NCI-H1417 treated with DMSO at 0.1 percent for 48 hours (cell line): ENCODE measurements at places on chromosomes 16 and 17.

- DNase-seq: no peak
Observed at GRCh38 chr16:86391984-86392383, 118.3 kb upstream of the FOXF1 start.

DNA sequence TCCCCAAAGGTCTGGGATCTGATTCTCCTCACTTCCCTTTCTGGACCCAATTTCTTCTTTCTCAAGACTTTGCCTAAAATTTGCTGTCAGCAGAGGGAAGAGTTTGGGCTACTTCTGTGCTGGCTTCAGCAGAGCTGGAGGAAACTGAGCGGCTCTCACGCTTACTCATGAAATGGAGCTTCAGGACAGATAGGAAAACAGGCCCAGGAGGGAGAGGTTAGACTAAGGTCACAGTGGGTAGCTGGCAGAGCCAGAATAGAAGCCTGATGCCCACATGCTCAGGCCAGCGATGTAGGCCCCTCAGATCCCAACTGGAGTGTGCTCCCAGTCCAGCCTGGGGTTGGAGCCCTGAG is 593 bp downstream of the SLC38A7 start:
- DNase-seq: no peak

DNA sequence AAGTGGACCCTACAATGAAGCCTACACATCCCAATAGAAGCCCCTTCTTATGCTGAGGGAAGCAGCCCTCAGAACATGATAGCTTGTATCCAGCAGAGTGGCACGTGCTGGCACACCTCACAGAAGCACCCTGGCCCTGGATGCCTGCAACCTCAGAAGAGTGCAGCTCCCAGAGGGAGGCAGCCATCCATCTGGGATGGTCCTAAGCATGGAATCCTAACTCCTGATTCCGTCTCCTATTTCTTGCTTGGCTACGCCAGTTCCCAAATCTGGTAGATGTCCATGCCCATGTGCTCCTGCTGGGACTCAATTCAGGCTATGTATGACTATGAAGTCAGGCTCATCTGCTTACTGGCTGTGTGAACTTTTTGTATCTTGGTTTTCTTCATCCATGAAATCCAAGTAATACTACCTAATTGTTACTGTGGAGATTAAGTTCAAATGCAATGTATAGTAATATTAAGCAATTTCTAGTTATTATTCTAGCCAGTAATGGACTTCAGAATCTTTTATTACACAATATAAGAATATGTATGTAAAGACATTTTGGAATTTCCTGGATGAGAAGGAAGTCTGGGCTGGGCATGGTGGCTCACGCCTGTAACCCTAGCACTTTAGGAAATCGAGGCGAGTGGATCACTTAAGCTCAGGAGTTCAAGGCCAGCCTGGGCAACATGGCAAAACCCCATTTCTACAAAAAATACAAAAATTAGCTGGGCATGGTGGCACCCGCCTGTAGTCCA is 32.4 kb downstream of the SIAH1 start:
- no peak for DNase-seq

DNA sequence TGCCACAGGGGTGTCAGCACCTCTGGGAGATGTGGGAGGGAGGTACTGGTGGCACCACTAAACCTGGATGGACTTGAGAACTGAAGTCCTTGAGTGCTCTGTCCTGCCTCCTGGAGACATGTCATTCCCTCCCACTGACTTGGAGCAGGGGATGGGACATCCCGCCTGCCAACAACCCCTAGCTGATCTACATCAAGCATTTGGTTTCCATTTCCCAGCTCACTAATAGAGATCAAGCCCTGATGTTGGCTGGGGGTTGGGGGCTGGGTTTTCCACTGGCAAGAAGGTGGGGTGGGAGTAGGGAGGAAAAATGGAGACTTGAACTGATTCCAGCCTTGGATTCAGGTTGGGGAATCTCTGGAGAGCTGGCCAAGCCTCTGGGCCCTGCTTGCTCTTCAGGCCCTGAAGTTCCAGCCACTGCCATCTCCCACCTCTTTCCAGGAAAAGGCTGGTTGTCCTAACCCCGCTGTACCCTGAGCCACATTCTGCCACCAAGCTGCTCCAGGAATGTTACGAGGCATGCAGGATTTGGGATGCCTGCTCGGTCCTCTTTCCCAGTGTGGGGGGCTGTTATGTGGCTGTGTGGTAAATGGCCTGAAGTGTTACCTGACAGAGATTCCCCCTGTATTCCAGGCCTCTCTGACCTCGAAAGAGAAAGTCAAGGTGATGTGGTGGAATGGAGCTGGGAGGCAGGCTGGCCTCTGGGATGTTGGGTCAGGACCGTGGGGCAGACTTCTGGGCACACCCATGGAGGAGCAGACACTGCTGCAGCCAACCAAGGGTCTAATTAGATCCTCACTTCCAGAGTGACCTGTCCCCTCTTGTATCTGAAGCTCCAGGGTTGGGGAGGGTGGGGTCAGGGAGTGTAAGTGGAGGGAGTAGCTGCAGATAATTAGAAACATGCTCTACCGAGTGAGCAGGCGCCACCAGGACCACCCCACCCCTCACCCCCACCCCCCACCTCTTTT is 16.7 kb downstream of the IGFBP4 start:
- no peak for DNase-seq

DNA sequence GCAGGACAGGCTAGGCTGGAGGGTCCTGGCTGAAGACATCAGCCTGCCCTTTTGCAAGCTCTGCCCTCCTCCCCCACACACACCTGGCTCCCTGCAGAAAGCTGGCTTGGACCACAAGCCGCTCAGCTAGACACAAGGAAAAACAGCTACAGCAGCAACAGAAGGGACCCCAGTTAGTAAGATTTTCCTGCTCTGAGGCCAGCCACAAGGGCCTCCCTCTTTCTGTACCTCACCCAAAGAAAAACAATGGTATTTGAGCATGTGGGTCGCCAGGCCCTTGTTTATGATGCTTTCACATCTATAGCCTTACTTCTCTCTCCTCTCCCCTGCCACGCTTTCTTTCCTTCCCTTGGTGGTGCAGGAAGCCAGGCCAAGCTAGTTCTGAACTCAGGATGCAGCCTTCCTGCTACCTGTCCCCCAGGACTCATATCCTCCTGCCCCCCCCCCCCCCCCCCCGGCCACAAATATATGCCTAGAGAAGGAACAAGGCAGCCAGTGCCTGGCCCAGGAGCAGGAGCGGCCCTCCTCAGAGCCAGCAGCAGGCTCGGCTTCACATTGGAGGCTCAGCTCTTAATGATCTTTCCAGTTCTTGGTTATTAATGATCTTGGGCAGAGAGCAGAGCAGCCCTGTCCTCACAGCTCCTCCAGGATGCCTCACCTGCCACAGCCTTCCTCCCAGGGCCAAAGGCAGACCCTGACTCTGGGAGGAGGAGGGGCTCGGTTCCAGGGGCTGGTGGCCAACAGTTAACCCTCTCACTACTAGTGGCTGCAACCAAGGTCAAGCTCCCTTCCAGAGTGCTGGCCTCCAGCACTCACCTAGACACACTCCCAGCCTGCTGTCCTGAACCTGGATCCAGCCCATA is 19.5 kb downstream of the GRIN2C start:
- no peak for DNase-seq

- no peak for DNase-seq
Observed at GRCh38 chr16:89363621-89364393, 126.6 kb downstream of the ANKRD11 start.

GRCh38 chr17:7220593-7221277 is 997 bp downstream of the ACADVL start:
- no peak for DNase-seq

DNA sequence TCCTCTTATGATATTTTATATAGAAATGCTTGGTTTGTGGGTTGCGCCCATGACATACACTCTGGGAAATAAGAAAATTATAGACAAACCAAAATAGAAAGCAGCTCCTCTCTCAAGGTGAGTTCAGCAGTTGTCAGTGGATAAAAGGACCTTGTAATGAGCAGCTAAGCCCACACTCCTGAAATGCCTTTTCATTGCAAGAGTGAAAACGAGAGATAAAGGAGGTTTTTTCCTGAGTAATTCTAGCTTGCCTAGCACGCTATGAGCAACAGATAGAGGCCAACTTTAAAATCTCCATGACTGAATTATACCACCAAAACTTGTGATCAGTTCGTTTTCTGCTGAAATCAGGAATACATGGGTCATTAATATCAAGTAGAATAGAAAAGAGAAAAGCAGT is 261.8 kb upstream of the CACNG5 start:
- no peak for DNase-seq

GRCh38 chr17:43146649-43147048 is 21.5 kb upstream of the BRCA1 start:
- no peak for DNase-seq
